ENCODE measurements at places on chromosomes 13 and 19. TPM values are rescaled to one million over a fixed set of nuclear protein-coding genes. Genes with fewer than 3 reads are reported as not detected.

The DCUN1D2 gene
- total RNA-seq: 20.3 TPM

The FFAR2 gene
- total RNA-seq: not detected

The ERICH6B gene
- not detected for total RNA-seq

The ANGPTL8 gene
- total RNA-seq: not detected

The SUCLA2 gene
- 34.1 TPM for total RNA-seq

The ZNF773 gene
- total RNA-seq: 10.6 TPM

- H3K4me3 ChIP-seq: no peak overlapping the region
- peaks cover 56% of the 10 kb centered on the region for H3K36me3 ChIP-seq
- DNase-seq: no peak
- peaks cover 7% of the 10 kb centered on the region for H3K4me1 ChIP-seq
- no peaks in the 10 kb centered on the region for H3K27me3 ChIP-seq
Measured at GRCh38 chr13:48253849-48254248, 20.8 kb downstream of the ITM2B start.

- no peak overlapping the region for H3K4me3 ChIP-seq
- no peak overlapping the region for H3K27ac ChIP-seq
- no peak for DNase-seq
- H3K4me1 ChIP-seq: no peaks in the 10 kb centered on the region
- H3K36me3 ChIP-seq: no peaks in the 10 kb centered on the region
- no peaks in the 10 kb centered on the region for H3K27me3 ChIP-seq
Measured at GRCh38 chr13:96033220-96034015, 19.8 kb downstream of the UGGT2 start.

DNA sequence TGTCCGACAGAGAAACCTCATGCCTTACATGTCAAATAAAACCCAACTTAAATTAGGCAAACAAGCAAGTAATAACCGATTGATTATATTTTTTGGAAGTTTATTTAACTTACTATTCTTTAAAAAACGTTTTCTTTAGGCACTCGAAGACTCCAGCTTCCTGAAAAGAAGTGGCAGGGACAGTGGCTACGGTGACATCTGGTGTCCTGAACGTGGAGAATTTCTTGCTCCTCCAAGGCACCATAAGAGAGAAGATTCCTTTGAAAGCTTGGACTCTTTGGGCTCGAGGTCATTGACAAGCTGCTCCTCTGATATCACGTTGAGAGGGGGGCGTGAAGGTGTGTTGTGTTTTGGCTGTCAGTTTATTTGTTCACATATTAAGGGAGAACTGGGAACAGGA, 164.4 kb downstream of the LMO7 start:
- no peaks in the 10 kb centered on the region for H3K27me3 ChIP-seq
- H3K27ac ChIP-seq: no peak overlapping the region
- H3K36me3 ChIP-seq: peaks cover 17% of the 10 kb centered on the region
- no peak for DNase-seq
- no peak overlapping the region for H3K4me3 ChIP-seq

DNA sequence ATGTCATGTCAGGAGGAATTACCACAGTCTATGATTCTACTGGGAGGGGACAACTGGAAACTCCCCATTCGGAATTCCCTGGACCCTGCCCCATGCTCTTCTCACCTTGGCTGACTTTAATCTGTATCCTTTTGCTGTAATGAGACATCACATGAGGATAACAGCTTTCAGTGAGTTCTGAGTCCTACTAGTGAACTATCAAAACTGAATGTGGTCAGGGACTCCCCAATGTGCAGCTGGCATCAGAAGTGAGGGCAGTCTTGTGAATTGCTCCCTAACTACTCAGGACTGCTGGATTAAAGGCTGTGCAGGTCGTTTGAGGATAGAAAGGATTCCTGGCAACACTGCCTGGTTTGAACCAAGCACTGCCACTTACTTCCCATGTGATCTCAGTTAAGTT, 15.2 kb downstream of the SIGLEC7 start:
- H3K4me3 ChIP-seq: no peak overlapping the region
- peaks cover 18% of the 10 kb centered on the region for H3K4me1 ChIP-seq
- no peak overlapping the region for H3K27ac ChIP-seq
- H3K27me3 ChIP-seq: peaks cover 14% of the 10 kb centered on the region
- no peaks in the 10 kb centered on the region for H3K36me3 ChIP-seq

DNA sequence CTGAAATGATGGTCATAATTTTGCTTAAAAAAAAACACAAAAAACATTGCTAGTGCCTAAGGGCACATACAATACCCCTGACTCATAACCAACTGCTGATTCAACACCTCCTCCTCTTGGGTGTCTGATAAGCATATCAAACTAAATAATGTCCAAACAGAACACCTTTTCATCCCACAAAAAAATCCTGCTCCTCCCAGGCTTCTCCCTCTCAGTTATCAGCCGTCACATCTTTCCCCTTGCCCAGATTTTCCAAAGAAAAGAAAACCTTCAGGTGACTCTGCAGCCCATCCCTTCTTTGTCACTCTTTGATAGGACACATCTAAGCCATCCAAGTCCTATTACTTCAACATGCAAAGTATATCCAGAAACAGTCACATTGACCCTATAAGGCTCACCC, 46.9 kb downstream of the ABCC4 start:
- H3K4me3 ChIP-seq: no peak overlapping the region
- peaks cover 2% of the 10 kb centered on the region for H3K4me1 ChIP-seq
- DNase-seq: no peak
- no peaks in the 10 kb centered on the region for H3K27me3 ChIP-seq
- H3K27ac ChIP-seq: no peak overlapping the region
- H3K36me3 ChIP-seq: no peaks in the 10 kb centered on the region

DNA sequence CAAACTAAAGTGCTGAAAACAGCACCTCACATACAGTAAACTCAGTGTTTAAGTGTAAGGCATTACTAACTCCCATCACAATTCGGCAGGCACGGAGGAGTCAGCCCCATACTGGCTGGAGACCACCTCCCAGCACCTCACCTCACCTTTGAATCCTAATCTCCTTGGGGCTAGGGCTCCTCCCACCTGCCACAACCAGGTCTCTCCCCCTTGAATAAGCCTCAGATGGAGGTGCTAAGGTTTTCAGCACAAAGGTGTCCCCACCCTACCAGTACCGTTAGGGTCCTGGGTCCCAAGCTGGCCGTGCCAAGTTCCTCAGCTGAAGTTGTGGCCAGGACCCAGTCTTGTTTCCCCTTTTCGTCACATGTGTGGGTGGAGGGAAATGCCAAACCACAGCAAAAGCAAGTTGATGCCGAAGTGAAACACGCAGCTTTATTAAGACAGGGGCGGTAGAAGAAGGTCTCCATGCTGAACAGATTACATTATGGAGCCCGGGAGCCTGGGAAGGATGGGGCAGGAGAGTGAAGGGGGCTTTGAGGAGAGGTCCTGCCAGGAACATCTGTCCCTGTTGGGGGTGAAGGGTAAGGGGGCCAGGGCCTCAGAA, at the start of gene IGFLR1:
Gene IGFLR1, minus strand, starts transcription at position 332 of the 604 bp plus-strand sequence. CDS start 1,272 bp downstream, outside the sequence.
- DNase-seq: peak; percentile 80
- H3K4me1 ChIP-seq: peaks cover 54% of the 10 kb centered on the region
- H3K4me3 ChIP-seq: peak within 1 kb of the TSS; percentile 81

DNA sequence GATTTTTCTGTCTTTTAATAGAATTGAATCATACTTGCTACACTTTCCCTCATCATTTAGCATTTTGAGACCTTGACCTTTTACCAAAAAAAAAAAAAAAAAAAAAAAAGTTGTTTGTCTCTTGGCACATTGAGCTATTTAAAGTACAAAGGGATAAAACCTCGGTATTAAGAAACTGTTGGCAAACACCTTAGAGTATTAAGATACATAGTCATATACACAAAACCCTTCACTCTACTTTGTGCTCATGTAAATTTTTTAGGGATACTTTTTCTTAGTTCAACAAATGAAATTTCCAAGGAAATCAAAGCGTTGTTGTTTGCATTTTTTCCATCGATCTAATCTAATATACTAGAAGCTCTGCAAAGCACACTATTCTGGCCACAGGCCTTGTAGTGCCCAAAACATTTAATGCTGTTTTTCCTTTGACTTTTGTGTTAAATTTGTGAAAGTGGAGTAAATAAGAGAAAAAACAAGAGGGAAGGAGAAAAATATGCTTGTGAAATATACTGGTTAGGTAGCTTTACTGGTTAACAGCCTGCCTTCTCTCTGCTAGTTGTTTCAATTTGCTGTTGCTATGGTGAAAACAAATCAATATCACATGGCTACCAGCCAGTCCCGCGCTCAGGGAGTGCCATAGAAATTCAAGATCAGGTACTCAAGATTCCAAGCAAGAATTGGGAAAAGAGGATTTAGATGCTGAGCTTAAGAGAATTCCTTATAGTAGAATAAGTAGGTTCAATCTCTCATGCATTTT, 2.6 kb downstream of the MBNL2 start:
- no peaks in the 10 kb centered on the region for H3K27me3 ChIP-seq
- H3K4me1 ChIP-seq: peaks cover 61% of the 10 kb centered on the region
- H3K4me3 ChIP-seq: peak overlapping the region; percentile 84
- DNase-seq: peak; percentile 38
- peak overlapping the region; percentile 86 for H3K27ac ChIP-seq

GRCh38 chr13:40629678-40630384, 36.6 kb downstream of the FOXO1 start:
- peaks cover 72% of the 10 kb centered on the region for H3K4me1 ChIP-seq
- H3K27me3 ChIP-seq: no peaks in the 10 kb centered on the region
- H3K4me3 ChIP-seq: no peak overlapping the region
- DNase-seq: no peak
- peaks cover 42% of the 10 kb centered on the region for H3K36me3 ChIP-seq

- peak; percentile 60 for DNase-seq
- peak within 1 kb of the TSS; percentile 69 for H3K4me3 ChIP-seq
- H3K27ac ChIP-seq: peak within 1 kb of the TSS; percentile 46
- peaks cover 23% of the 10 kb centered on the region for H3K4me1 ChIP-seq
Measured at GRCh38 chr19:1401138-1401888, at the start of gene GAMT. TSS of gene GAMT (minus strand) at chr19:1401542. CDS start at chr19:1401476, 66 bp downstream.

GRCh38 chr19:58385891-58386575, 1.0 kb upstream of the RPS5 start:
- H3K36me3 ChIP-seq: peaks cover 26% of the 10 kb centered on the region
- H3K27ac ChIP-seq: peak overlapping the region; percentile 99
- H3K4me3 ChIP-seq: peak overlapping the region; percentile 97
- H3K27me3 ChIP-seq: no peaks in the 10 kb centered on the region

GRCh38 chr13:39676315-39676876, 20.9 kb downstream of the COG6 start:
- peaks cover 15% of the 10 kb centered on the region for H3K36me3 ChIP-seq
- H3K4me1 ChIP-seq: no peaks in the 10 kb centered on the region
- no peak overlapping the region for H3K4me3 ChIP-seq
- no peaks in the 10 kb centered on the region for H3K27me3 ChIP-seq
- peak; percentile 53 for DNase-seq
- H3K27ac ChIP-seq: no peak overlapping the region

DNA sequence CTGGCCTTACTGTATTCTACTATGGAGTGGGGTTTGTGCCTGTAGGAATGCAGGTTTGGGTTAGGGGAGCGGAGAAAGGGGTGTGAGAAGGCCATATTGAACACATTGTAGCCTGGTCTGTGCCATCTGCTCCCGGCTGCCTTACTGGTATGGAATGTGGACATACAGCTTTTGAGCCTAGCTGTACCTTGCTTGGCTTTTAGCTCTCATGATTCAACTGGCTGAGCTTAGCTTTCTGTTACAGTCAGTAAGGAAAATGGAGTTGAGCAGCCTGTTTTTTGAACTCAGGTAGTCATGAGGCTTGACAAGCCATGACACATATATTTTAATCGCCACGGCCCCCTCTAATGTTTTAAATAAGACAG, 41.6 kb downstream of the ARHGAP35 start:
- no peak overlapping the region for H3K4me3 ChIP-seq
- no peak overlapping the region for H3K27ac ChIP-seq
- H3K4me1 ChIP-seq: peaks cover 15% of the 10 kb centered on the region
- no peaks in the 10 kb centered on the region for H3K36me3 ChIP-seq
- no peak for DNase-seq

DNA sequence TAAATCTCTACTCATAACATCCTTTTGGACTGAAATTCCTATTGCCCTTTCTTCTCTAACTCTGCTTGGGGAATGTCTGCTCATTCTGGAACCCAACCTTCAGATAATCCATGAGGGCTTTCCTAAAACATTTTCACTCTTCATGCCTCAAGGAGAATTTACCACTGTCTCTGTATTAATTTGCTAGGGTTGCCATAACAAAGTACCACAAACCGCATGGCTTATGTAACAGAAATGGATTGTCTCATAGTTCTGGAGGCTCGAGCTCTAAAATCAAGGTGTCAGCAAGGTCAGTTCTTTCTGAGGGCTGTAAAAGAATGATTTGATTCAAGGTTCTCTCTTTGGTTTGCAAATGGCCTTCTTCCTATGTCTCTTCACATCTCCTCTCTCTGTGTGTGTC, 209.7 kb downstream of the LACC1 start:
- no peak overlapping the region for H3K4me3 ChIP-seq
- H3K27me3 ChIP-seq: peaks cover 15% of the 10 kb centered on the region
- no peaks in the 10 kb centered on the region for H3K36me3 ChIP-seq
- DNase-seq: no peak

DNA sequence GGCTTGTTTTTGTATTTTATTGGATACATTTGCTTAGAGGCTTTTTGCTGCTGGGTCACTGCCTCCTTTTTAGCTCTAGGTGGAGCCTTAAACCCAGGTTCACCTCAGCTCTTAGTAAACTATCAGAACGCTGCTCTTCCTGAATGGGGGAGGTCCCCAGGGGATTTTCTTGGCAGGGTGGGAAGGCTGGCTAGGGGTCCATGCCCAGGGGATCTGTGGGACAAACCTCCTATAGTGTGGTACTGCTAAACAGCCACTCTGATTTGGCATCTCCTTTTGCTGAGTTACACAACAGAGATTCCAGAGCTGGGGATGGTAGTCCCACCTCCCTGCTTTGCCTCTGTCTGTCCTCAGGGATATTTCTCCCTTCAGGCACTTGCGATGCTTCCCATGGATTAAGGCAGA, 204.9 kb downstream of the ZIC5 start:
- no peaks in the 10 kb centered on the region for H3K4me1 ChIP-seq
- DNase-seq: no peak
- no peak overlapping the region for H3K4me3 ChIP-seq
- H3K36me3 ChIP-seq: no peaks in the 10 kb centered on the region
- H3K27ac ChIP-seq: no peak overlapping the region

GRCh38 chr19:33879818-33880575, 83.3 kb downstream of the KCTD15 start:
- peaks cover 3% of the 10 kb centered on the region for H3K27me3 ChIP-seq
- no peaks in the 10 kb centered on the region for H3K36me3 ChIP-seq
- no peak overlapping the region for H3K27ac ChIP-seq
- peaks cover 4% of the 10 kb centered on the region for H3K4me1 ChIP-seq

DNA sequence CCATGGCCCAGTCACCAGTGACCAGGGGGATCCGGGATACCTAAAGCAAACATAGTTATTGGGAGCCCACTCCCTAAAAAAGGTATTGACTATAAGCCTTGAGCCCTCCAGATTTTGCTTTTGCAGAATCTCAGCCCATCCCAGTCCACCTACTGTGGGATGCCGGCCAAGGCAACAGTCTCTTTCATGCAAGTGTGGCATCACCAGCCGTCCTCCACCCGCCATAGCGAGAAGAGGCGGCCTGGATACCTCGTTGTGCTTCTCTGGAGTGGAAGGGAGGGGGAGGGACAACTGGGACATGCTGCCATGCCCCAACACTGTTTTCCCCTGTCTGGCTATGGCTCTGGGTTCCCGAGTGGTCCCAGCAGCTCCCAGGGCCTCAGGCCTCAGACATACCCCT, 123.4 kb downstream of the DPF1 start:
- no peak overlapping the region for H3K27ac ChIP-seq
- H3K4me3 ChIP-seq: no peak overlapping the region
- DNase-seq: no peak
- H3K4me1 ChIP-seq: peaks cover 1% of the 10 kb centered on the region
- H3K36me3 ChIP-seq: peaks cover 29% of the 10 kb centered on the region

- no peak for DNase-seq
- H3K4me3 ChIP-seq: no peak overlapping the region
- no peaks in the 10 kb centered on the region for H3K36me3 ChIP-seq
- H3K4me1 ChIP-seq: no peaks in the 10 kb centered on the region
- peaks cover 14% of the 10 kb centered on the region for H3K27me3 ChIP-seq
Measured at GRCh38 chr13:31882794-31883193, 143.5 kb downstream of the RXFP2 start.

All from activated CD4-positive, alpha-beta T cell treated with anti-CD3 and anti-CD28 coated beads, Interleukin-2, amount 10 ng/mL, durations not matched to agents 7 days and 5 days (primary cell).